Heart left ventricle (tissue), 16 donors: ENCODE measurements at places on chromosomes 7 and 10. TPM values are rescaled to one million over a fixed set of nuclear protein-coding genes. Genes with fewer than 3 reads are reported as not detected.

DNA sequence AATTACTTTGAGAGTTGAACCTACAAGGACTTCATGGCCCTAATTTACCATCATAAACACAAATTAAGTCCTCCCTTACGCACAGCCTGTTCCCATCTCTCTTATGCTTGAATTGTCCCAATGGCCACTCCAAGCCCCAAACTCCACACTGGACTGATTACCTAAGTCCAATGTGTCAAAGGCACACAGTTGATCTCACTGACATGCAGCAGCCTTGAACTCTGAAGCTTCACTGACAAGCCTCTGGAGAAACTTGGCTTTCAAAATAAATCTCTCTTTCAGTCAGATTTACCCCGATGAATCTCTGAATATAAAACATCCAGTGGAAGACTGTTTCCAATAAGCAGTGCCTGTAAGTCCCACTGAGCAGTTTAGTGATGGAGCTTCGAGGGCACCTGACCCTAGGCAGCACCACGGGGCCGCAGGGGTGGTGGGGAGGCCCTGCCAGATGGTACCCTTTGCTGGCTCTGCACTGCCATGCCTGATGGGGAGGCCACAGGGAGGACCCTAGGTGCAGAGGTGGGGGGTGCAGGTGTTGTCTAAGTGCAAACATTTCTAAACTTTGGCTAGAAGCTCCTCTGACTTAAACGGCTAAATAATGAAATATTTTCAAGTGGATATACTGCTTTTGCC lies 3.3 kb upstream of the MAT1A start:
- no peak overlapping the region for H3K27ac ChIP-seq
- no peak for DNase-seq
- no peaks in the 10 kb centered on the region for H3K36me3 ChIP-seq
- H3K4me1 ChIP-seq, result no peaks in the 10 kb centered on the region

DNA sequence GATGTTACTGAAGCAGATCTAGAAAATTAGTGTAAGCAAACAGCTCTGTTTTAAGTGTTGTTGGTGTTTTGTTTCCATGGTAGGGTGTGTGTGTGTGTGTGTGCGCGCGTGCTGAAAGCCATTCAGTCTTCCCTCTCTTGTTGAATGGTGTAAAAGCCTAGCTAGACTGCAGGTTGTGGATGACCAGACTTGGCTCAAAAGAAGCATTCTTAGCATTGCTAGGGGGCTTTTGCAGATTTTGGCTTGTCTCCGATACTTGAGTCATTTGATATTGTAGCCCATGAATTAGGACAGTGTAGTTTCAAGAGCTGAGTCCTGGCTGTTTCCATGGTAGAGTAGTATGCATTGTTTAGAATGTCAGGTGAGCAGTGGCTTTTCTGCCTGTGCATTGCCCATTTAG lies 99.1 kb downstream of the SND1 start:
- H3K4me3 ChIP-seq, result no peak overlapping the region
- peaks cover 14% of the 10 kb centered on the region for H3K4me1 ChIP-seq
- no peaks in the 10 kb centered on the region for H3K27me3 ChIP-seq
- DNase-seq, result no peak
- H3K27ac ChIP-seq, result no peak overlapping the region

GRCh38 chr7:20327055-20327454 lies 3.6 kb upstream of the ITGB8 start:
- no peak overlapping the region for H3K4me3 ChIP-seq
- no peak for DNase-seq
- no peaks in the 10 kb centered on the region for H3K4me1 ChIP-seq
- H3K36me3 ChIP-seq, result no peaks in the 10 kb centered on the region
- peaks cover 4% of the 10 kb centered on the region for H3K27me3 ChIP-seq
- no peak overlapping the region for H3K27ac ChIP-seq

DNA sequence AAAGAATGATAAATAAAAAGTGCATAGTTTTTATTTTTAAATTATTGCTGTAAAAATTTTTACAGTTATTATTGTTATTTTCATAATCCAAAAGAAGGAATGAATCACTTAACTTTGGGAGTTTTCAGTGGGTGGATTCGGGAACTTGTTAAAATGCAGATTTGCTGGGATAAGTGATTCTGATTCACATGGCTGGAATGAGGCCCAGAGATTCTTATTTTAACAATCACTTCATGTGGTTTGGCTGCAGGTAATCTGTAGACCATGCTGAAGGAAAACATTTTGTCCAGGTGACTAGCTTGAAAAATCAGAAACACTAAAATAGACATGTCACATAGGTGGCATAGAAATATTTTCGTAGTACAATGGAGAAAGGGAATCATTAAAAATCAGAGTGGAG lies 13.9 kb downstream of the CROT start:
- H3K4me1 ChIP-seq, result no peaks in the 10 kb centered on the region
- no peak overlapping the region for H3K4me3 ChIP-seq
- DNase-seq, result no peak
- no peaks in the 10 kb centered on the region for H3K27me3 ChIP-seq

Gene SMNDC1
- 19.4 TPM for total RNA-seq

Gene AOC1
- total RNA-seq, result not detected

Gene CUBN
- total RNA-seq, result 0.40 TPM
